ENCODE measurements at places on chromosomes 16 and 17.
A peak's percentile ranks its signal among the peaks of the same experiment; 100 is the strongest.

DNA sequence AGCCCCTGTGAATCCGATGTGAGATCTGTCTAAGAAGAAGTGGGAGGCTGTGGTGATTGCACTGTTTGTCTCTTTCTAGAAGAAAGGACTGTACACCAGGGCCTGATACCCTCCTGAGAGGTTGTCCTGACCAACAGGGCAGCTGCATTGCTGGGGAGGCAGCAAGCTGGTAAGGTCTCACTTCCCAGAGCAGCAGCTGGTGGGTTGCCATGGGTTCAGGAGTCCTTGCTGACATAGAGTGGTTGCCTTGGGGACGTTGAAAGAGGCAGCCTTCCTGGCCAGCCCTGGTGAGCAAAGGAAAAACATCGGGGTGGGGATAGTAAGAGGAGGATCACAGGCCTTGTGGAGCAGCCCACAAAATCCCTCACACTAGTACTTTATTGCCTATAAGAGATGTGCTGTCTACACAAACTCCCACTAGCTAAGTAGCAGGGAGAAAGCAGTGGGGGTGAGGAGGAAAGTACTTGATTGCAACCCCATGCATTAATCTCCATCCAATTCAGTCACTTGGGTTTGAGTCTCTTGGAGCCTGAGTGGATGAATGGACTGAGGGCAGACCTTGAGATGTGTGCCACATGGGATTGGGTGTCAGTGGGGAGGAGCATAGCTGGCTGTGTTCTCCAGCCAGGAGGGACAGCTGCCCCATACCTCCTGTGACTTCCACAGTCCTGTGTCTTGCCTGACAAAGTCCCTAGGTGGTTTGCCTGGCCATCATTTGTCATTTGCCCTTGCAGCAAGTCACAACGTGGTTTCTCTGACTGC is 143.8 kb upstream of the RPL38 start:
- DNase-seq = peak; percentile 45

DNA sequence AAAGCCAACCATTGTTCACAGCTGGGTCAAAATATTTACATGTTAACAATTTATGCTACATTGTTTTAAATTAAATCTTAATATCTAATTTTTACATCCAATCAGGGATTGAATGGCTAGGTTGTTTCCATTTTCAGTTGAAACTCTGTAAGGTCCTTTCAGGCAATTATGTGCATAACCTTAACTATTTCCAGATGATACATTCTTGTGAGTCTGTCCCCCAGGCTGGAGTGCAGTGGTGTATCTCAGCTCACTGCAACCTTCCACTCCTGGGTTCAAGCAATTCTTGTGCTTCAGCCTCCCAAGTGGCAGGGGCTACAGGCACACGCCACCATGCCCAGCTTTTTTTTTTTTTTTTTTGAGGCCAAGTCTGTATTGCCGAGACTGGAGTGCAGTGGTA is 10.4 kb downstream of the CDC42EP4 start:
- no peak for DNase-seq

DNA sequence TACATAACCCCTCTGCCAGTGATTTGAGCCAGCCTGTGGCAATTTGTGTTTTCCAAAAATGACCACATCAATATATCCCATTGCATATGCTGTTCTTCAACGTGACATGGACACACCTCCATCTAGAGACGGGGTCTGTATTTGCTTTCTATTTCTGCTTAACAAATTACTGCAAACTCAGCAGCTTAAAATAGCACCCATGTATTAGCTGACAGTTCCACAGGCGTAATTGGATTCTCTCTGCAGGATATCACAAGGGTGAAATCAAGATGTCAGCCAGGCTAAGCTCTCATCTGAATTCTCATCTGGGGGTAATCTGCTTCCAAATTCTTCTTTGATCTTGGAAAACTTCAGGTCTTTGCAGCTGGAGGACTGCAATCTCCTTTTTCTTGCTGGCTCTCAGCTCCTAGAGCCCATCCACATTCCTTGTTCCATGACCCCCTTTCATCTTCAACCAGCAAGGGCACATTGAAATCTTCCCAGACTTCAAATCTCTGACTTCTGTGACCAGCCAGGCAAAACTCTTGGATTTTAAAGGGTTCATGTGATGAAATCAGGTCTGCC is 8.2 kb downstream of the KRT9 start:
- no peak for DNase-seq

GRCh38 chr17:145671-146541 is 8.5 kb downstream of the SCGB1C2 start:
- DNase-seq = no peak

- DNase-seq = no peak
Measured at GRCh38 chr17:43979011-43979410, 25.3 kb upstream of the PYY start.

GRCh38 chr16:56600398-56600999 is 7.9 kb upstream of the MT2A start:
- DNase-seq = no peak

- DNase-seq = no peak
Measured at GRCh38 chr17:50161911-50162288, 3.9 kb upstream of the SGCA start.

DNA sequence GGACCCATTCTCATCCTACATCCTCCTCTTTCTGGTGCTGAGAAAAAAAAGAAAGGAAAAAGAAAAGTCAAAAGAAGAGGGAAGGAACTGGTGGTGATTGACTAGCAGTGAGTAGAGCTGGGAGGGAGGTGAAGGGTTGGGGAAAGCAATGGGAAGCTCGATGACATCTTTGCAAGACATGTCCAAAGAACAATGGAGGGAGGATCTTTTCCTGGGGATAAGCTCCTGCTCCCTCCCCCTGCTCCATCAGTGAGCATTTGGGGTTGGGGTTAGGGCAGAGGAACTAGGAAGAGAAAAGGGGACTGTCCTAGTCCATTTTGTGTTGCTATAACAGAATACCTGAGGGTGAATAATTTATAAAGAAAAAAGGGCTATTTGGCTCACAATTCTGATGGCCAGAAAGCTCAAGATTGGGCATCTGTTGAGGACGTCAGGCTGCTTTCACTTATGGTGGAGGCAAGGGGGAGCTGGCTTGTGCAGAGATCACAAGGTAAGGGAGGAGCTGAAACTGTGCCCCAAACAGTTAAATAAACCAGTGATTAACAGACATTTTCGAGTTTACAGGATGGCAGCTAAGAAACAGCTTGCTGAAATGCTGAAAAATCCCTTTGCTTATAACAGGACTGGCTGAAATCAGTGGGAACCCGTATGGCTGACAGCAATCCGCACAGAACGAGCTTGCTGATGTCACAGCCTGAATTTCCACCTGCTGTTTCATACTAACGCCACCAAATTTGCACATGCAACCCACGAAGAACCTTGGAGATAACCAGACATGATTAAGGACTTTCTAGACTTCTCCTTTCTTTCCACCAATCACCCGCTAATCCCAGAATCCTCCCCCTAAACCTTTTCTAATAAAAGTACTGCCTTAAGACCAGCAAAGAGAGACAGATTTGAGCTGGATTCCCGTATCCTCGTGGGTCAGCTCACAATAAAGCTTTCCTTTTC is 1.6 kb upstream of the ODF4 start:
- DNase-seq = no peak

- no peak for DNase-seq
Measured at GRCh38 chr17:27985306-27985705, 57.2 kb upstream of the NLK start.

DNA sequence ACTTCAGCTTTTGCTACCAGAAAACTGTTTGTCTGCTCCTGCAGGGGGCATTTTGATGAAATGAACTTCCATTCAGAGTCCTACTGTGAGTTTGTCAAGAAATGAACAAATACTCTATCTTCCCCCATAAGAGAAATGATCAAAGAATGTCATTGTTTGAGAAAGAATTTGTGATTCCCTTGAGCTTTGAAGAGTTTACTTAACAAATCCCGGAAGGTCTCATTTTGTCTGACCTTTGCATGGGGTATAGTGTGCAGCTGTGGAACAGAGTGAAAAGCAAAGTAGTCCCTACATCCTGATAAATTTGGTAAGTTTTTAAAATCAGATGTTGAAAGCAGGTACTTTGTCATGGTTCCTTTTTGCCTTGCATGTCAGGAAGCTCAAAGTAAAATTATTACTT is 178.0 kb downstream of the ABCC12 start:
- DNase-seq = no peak

DNA sequence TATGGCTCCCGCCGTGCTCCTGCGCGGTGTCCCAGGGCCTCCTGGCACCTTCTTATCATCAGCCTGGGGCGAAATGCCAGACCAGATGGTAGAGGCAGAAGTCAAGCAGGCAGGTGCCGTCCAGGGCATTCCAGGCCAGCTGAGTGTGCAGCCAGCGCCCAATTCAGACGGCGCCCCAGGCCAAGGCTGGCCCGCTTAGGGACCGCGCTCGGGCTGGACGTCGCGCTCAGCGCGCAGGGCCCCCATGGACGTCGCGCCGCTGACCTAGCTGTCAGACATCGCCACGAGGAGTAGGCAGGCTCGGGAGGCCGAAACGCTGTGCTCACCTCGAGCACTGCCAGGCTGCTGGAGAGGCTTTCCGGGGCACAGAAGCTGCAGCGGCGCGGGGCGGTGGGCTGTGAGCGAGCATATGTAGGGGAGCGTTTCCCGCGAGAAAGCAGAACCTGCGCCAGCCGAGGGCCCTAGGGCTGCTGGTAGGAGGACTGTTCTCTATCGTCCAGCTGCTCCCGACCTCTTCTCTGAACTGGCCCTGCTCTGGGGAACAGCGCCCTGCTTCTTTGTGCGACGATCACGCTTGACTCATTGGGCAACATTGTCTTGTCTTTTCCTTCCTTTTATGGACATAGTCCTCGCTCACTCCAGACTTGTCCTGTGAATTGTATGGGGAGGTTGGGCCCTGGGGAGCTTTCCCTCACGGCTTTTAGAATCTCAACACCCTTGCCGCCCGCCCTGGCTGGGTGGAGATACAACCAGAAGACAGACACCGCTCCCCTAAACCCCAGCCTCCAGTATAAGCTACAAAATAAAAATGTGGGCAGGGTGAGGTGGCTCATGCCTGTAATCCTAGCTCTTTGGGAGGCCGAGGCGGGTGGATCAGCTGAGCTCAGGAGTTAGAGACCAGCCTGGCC is 8.4 kb upstream of the CA4 start:
- DNase-seq = peak; percentile 63

- no peak for DNase-seq
Measured at GRCh38 chr17:44213403-44214229, 5.9 kb downstream of the UBTF start.

DNA sequence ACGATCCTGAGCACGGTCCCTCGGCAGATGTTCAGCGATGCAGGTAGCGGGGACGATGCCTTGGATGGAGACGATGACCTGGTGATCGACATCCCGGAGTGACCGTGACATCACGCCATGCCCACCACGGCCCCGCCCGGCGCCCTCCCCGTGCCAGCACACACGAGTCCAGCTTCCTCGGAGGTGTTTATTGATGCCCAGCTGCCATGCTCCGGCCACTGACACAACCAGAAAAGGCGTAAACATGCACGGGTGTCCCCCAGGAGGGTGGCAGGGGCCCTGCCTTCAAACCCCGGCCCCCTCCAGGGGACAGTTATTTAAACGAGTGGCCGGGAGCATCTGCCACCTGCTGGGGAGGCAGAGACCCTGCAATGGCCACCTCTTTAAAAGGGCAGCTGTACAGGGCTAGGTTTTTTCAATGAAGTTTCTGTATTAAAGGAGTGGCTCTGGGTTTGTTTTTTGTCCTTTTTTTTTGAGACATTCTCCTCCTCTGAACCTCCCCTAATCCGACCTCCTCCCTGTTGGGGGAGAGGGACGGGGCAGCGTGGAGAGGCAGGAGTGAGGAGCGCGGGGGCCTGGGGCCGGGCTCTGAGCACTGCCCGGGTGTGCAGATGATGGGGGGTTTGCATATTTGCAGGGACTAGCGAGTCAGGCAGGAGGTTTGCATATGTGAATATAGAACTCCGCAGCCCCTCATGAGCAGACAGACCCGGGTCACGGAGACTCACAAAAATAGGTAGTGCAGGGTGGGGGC is 5.3 kb downstream of the DOC2A start:
- DNase-seq = peak; percentile 55

GRCh38 chr16:53528797-53529196 is 25.8 kb upstream of the AKTIP start:
- DNase-seq = no peak

DNA sequence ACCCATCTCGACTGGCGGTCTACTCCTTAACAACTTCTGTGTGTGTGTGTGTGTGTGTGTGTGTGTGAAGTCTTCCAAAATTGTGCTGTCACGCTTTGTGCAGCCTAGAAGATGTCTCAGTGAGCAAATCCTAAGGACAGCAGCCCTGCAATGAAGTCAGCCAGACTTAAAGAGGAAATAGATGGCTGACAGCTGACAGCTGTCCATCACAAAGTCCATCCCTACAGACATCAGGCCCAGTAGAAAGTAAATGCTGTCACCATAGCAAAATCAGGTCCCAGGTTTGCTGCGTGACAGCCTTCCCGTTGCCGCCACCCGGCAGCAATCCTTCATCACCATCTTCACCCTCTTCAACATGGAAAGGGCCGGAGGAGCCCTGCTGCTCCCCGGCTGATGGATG is 416.0 kb downstream of the SOX9 start:
- no peak for DNase-seq

DNA sequence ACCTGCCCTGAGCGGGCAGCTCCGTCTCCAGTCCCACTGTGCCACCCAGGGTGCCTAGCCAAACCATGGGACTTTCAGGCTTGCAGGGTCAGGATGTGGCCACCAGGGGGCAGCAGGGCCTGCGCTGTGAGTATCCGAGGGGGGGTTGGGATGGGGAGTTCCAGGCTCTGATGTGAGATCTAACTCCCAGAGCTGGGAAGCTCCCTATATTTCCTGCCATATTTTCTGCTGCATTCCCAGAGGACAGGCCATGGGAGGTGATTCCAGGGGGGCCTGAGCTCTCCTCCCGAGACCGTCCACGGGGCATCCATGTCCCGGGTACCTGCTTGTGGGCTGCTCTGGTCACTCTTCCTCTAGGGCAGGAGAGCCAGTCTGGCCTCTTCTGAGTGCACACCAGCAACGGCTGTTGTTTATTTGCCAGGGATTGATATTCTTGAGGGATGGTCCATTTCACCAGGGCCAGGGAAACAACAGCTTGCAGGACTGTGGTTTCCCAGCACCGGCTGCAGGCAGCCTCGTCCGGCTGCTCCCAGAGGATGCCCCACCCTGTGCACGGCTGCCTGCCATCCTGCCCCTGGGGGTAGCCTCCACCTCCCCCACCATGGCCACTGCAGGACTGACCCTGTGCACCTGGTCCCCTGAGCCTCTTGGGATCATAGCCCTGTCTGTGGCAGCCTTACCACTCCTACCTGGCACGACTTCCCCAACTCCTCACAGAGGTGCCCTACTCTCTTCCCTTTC is 1.2 kb downstream of the GPR142 start:
- peak; percentile 79 for DNase-seq

- DNase-seq = no peak
Measured at GRCh38 chr16:57773019-57773418, 29.3 kb downstream of the KIFC3 start.

DNA sequence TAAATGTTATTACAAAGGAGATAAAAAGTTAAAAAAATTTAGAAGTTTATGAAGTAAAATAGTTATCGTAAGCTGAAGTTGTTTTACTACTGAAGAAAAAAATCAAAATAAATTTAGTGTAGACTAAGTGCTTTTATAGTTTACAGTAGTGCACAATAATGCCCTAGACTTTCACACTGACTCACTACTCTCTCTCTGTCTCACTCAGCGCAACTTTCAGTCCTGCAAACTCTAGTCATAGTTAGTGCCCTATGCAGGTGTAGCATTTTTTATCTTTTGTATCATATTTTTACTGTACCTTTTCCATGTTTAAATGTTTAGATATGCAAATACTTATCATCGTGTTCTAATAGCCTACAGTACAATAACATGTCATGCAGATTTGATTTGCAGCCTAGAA is 17.7 kb upstream of the TOM1L1 start:
- DNase-seq = no peak

GRCh38 chr17:75266316-75267152 is 4.5 kb downstream of the MIF4GD start:
- no peak for DNase-seq

Measured in retina (tissue), 1 donor.